Activated CD4-positive, alpha-beta T cell treated with anti-CD3 and anti-CD28 coated beads, Interleukin-2, amount 10 ng/mL, durations not matched to agents 7 days and 5 days (primary cell): ENCODE measurements at places on chromosomes 6 and 20. TPM values are rescaled to one million over a fixed set of nuclear protein-coding genes. Genes with fewer than 3 reads are reported as not detected.
A peak's percentile ranks its signal among the peaks of the same experiment; 100 is the strongest.

DNA sequence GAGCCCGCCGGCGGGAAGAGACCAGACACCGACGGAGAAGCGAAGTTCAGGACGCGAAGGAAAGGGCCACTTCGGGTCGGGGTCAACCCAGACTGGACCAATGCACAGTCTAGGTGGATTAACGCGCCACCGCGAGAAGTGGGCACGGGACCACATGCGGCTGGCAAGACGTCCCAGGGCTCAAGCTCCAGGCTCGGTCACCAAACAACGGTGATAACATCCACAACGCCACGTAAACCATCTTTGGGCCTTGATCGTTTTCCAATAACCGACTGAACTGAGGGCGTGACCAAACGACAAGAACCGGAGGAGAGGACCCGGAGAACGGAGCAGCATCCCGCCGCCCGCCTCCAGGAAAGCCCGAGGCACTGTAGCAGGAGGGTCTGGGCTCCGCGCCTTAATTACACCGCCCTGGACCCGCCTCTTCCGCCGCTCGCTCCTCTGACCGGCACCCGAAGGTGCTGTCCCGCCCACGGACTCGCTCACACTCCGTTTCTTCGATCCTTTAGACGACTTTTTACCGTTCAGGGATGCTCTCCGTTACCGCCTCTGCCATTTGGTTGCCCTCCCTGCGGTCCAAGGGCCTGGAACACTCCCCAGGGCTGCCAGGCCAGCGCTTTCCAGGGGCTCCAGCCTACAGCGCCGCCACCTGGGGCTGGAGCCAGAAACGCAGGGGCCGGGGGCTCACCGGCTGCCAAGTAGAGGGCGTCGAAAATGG lies 44.1 kb downstream of the DPPA5 start:
- peak; percentile 53 for DNase-seq
- H3K4me1 ChIP-seq = peaks cover 42% of the 10 kb centered on the region
- H3K4me3 ChIP-seq = peak overlapping the region; percentile 90
- peaks cover 41% of the 10 kb centered on the region for H3K27me3 ChIP-seq

- no peak for DNase-seq
- H3K27me3 ChIP-seq = peaks cover 1% of the 10 kb centered on the region
- H3K4me1 ChIP-seq = no peaks in the 10 kb centered on the region
- no peak overlapping the region for H3K4me3 ChIP-seq
Observed at GRCh38 chr6:129542705-129543104, 167.3 kb downstream of the ARHGAP18 start.

GRCh38 chr6:84033523-84034451 lies at the start of gene MRAP2:
Gene MRAP2, plus strand, starts transcription at chr6:84033772. Its CDS starts 21,547 bp downstream, at chr6:84055319.
- no peak for DNase-seq
- H3K27ac ChIP-seq = no peak within 1 kb of the TSS
- H3K4me1 ChIP-seq = no peaks in the 10 kb centered on the region
- no peaks in the 10 kb centered on the region for H3K36me3 ChIP-seq
- H3K27me3 ChIP-seq = peaks cover 37% of the 10 kb centered on the region

- H3K4me3 ChIP-seq = no peak overlapping the region
- H3K36me3 ChIP-seq = no peaks in the 10 kb centered on the region
- peaks cover 14% of the 10 kb centered on the region for H3K27me3 ChIP-seq
Observed at GRCh38 chr6:15674690-15675386, 12.0 kb upstream of the DTNBP1 start.

- DNase-seq = no peak
- no peak overlapping the region for H3K27ac ChIP-seq
- H3K36me3 ChIP-seq = no peaks in the 10 kb centered on the region
- H3K27me3 ChIP-seq = peaks cover 17% of the 10 kb centered on the region
- no peak overlapping the region for H3K4me3 ChIP-seq
- H3K4me1 ChIP-seq = peaks cover 24% of the 10 kb centered on the region
Observed at GRCh38 chr20:24780674-24781417, 168.2 kb upstream of the CST7 start.

DNA sequence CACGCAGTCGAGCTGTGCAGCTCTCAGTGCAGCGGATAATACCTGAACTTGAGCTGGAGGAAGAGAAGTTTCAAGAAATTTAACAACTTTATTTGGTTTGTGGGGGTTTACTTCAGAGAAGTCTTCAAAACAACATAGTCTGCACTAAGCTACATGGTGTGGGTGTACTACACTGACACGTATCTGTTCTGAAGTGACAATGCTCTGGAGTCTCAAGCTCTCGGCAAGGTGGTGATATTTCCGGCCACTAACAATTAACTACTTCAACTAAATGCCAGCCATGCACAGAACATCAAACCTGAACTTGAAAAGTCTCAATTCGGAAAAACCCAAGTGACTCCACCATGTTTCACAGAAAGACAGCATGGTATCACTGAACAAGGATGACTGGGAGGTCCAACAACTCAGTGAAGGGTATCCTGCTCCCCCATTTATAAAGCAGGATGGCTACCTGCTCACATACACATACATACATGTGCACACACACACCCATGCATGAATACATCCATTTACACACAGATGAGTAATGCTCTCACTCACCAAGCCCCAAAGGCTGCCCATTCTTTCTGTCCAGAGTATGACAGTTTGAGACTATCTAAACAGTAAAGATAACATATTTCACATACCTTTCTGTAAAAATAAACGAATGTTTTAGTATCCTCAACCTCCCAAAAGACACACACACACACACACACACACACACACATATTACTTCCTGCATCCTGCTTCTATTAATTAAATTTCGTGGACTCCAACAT lies 15.4 kb upstream of the ANKRD60 start:
- H3K27ac ChIP-seq = no peak overlapping the region
- no peaks in the 10 kb centered on the region for H3K4me1 ChIP-seq
- no peak for DNase-seq
- H3K27me3 ChIP-seq = no peaks in the 10 kb centered on the region
- peaks cover 31% of the 10 kb centered on the region for H3K36me3 ChIP-seq

- no peak for DNase-seq
- H3K4me1 ChIP-seq = no peaks in the 10 kb centered on the region
- H3K27ac ChIP-seq = no peak overlapping the region
- H3K4me3 ChIP-seq = no peak overlapping the region
Observed at GRCh38 chr6:14193524-14193923, 76.0 kb downstream of the CD83 start.

DNA sequence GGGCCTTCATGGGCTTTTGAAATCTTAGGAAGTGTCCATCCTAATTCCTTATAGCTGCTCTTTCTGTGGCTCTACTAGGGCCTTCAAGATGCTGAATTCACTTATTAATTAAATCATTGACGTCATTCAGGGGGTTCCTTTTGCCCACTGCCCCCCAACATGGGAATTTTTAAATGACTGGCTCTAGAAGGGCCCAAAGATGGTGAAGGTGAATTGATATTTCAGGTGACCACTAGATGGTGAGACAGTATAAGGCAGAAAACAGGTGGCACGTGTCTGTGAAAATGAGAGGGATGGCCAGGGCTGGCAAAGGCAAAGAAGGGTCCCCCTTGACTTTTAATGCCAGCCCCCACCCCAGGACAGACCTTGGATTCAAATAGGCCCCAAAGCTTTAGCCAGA lies 11.8 kb downstream of the GNAS start:
- DNase-seq = no peak
- H3K4me1 ChIP-seq = no peaks in the 10 kb centered on the region
- H3K27ac ChIP-seq = no peak overlapping the region
- no peaks in the 10 kb centered on the region for H3K36me3 ChIP-seq

- H3K27ac ChIP-seq = no peak overlapping the region
- peaks cover 4% of the 10 kb centered on the region for H3K4me1 ChIP-seq
- no peak for DNase-seq
- H3K27me3 ChIP-seq = no peaks in the 10 kb centered on the region
- no peak overlapping the region for H3K4me3 ChIP-seq
- H3K36me3 ChIP-seq = no peaks in the 10 kb centered on the region
Observed at GRCh38 chr20:12058216-12058615, 140.5 kb downstream of the BTBD3 start.

DNA sequence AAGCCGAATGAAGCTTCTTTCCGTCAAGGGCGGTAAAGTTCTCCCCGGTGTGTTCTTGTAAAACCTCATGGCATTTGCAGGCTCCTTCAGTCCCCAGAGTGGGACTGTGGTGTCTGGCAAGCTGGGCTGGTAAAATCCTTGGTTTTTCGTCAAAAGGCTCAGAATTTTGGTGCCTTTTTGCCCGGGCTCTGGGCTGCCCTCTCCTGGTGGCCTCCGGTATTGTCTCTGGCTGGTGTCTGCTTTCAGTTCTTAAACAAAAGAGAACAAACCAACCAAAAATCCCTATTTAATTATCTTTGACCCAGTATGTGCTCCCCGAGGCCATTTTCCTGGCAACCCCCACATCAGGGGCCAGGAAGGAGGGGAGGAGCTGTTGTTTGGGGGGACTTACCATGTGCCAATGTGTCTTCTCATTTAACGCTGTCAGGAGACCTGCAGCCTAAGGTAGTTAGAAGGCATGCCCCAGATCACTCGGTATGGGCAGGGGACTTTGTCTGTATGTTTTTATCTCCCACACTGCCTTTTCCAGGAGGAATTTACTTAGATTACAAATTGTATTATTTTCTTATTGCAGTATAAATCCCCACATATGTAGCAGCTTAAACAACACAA lies 11.1 kb downstream of the CDH4 start:
- DNase-seq = peak; percentile 36
- H3K27ac ChIP-seq = no peak overlapping the region
- H3K4me1 ChIP-seq = no peaks in the 10 kb centered on the region
- peaks cover 2% of the 10 kb centered on the region for H3K27me3 ChIP-seq
- no peaks in the 10 kb centered on the region for H3K36me3 ChIP-seq

DNA sequence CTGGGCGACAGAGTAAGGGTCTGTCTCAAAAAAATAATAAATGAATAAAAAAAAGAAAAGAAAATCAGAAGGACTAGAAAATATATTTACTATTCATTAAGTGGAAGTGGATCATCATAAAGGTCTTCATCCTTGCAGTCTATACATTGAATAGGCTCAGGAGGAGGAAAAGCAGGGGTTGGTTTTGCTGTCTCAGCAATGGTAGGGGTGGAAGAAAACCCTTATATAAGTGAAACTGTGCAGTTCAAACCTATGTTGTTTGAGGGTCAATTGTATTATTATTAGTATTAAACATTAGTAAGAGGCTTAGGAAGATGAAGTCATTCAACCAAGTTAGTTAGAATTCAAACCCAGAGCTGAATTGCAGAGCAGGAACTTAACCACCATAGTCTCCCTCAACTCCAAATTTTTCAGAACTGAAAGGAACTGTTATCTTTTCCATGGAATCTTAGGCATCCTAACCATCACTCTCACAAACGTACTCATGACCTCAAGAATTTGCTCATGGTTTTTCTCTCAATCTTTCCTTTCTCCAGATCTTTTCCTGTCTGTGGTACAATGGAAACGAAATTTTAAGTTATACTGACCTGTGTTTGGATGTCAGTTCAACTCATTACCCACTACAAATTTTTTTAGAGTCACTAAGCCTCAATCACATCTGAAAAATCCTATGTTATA lies 7.7 kb upstream of the SMIM13 start:
- no peaks in the 10 kb centered on the region for H3K4me1 ChIP-seq
- H3K4me3 ChIP-seq = no peak overlapping the region
- H3K27ac ChIP-seq = no peak overlapping the region
- no peaks in the 10 kb centered on the region for H3K36me3 ChIP-seq

- peaks cover 49% of the 10 kb centered on the region for H3K36me3 ChIP-seq
- H3K4me3 ChIP-seq = no peak overlapping the region
- no peak for DNase-seq
- H3K27me3 ChIP-seq = no peaks in the 10 kb centered on the region
Observed at GRCh38 chr6:149342525-149342924, 25.0 kb downstream of the TAB2 start.

DNA sequence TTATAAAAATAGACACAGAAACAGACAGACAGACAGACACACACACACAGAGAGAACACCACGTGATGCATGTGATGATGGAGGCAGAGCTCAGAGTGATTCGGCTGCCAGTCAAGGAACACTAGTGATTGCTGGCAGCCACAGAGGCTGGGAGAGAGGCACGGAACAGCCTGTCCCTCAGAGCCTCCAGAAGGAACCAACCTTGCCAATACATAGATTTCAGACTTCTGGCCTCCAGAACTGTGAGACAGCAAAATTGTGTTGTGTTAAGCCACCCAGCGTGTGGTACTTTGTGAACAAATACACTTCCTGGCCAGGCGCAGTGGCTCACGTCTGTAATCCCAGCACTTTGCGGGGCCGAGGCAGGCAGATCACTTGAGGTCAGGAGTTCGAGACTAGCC lies 9.5 kb upstream of the PARD6B start:
- no peaks in the 10 kb centered on the region for H3K36me3 ChIP-seq
- DNase-seq = no peak
- H3K27ac ChIP-seq = no peak overlapping the region

DNA sequence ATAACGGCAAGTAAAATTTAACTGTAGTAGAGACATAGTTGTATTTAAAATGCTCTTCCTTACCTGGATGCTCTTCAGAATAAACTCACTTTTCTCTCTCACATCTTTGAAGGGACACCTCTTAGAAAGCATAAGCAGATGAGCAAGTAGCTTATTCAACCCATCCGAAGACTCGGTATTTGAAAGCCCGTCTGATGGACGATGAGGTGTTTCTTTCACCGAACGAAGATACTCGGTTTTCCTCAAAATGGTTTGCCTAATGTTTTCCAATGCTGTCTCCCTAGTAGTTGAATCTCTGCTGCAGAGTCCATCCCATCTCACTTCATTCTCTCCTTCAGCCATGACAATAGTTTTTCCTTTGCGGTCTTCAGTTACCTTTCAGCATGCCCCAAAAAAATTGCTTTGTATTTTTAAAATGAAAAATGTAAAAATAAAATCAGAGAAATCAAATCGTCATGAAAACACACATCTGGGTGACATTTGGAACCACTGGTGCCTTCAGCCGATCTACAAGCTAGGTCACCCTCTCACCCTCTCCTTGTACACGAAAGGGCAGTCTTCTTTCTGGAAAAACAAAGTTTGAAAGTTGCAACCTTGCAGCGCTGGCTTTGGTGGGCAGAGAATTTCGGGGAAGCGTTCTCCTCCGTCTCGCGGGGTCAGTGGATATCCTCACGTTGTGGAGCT lies 772 bp downstream of the SESN1 start:
- peak overlapping the region; percentile 91 for H3K27ac ChIP-seq
- H3K27me3 ChIP-seq = no peaks in the 10 kb centered on the region
- DNase-seq = peak; percentile 16
- peak overlapping the region; percentile 92 for H3K4me3 ChIP-seq
- H3K36me3 ChIP-seq = peaks cover 7% of the 10 kb centered on the region
- H3K4me1 ChIP-seq = peaks cover 52% of the 10 kb centered on the region

- peaks cover 2% of the 10 kb centered on the region for H3K4me1 ChIP-seq
- H3K27me3 ChIP-seq = peaks cover 3% of the 10 kb centered on the region
- no peak for DNase-seq
- no peak overlapping the region for H3K27ac ChIP-seq
- H3K36me3 ChIP-seq = no peaks in the 10 kb centered on the region
- no peak overlapping the region for H3K4me3 ChIP-seq
Observed at GRCh38 chr6:33988121-33989015, 157.5 kb downstream of the GRM4 start.

The OPN5 gene
- total RNA-seq = not detected

The ERVFRD-1 gene
- not detected for total RNA-seq

The TRAM2 gene
- total RNA-seq = 9.4 TPM

The PNPLA1 gene
- total RNA-seq = not detected

The PLTP gene
- total RNA-seq = 0.82 TPM

The PI16 gene
- total RNA-seq = 15.1 TPM
